ENCODE measurements at places on chromosomes 7 and 10.

GRCh38 chr7:34902182-34902581, 135.1 kb downstream of the DPY19L1 start:
- no peak for DNase-seq

DNA sequence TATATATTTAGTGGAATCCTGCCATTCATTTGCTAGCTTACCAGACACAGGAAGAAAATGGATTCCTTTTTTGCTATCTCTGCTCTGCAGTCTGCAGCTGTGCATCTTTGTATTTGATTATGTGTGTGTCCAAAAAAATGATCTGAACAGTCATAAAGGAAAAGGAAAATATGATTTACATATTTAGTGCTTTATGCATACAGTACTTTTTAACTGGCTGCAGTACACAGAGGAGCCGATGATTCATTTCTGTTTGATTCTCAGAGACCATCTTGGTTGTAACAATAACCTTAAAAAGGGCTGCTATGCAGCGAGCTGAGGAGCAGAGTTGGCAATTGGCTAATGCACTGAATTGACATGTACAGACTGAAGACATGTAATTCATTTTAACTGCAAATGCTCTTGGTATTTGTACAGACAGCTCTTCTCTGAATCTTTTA, 151.3 kb upstream of the FZD1 start:
- no peak for DNase-seq

DNA sequence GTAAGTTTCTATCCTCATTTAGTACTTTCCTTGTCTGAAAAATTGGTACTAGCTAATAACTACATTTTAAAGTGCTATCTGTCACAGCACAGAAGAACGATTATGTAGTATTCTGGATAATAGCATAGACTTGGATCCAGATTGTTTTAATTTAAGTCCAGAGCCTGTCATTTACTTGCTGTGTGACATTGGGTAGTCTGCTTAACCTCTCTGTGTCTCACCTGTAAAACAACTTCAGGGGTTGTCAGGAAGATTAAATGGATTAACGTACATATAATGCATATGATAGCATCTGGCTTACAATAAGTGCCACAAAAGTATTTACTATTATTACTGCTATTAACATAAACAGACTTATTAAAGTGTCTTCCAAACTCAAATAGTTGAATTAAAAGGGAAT, 1221.4 kb downstream of the GATA3 start:
- no peak for DNase-seq

GRCh38 chr10:78696791-78697395, 371.9 kb upstream of the ZMIZ1 start:
- DNase-seq: no peak

DNA sequence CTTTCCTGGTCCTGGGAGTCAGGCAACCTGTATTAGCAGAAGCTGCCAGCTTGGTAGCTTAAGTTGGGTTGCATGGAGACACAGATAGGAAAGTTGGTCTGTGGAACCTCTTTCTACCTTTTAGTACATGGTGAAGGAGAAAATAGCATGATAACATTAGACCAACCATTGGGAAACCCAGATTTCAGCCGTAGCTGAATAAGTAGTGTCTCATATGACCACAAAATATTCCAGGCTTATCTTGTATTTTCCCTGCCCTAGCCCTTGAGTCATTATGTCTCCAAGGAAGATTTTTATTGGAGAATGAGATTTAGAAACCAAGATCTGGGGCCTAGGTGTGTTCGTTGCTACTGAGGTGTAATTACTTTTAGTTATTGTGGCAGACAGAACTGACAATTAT, 67.2 kb downstream of the CCSER2 start:
- no peak for DNase-seq

GRCh38 chr7:140222814-140223213, 46.0 kb upstream of the KDM7A start:
- DNase-seq: no peak

- peak; percentile 18 for DNase-seq
These were observed 43.2 kb upstream of the TES start for GRCh38 chr7:116167177-116167576.

GRCh38 chr10:79239924-79240581, 107.2 kb upstream of the PPIF start:
- no peak for DNase-seq

GRCh38 chr10:99532687-99533495, at the start of gene NKX2-3:
NKX2-3 (plus strand) TSS chr10:99532942; CDS start chr10:99533132, 190 bp downstream.
- DNase-seq: peak; percentile 35

DNA sequence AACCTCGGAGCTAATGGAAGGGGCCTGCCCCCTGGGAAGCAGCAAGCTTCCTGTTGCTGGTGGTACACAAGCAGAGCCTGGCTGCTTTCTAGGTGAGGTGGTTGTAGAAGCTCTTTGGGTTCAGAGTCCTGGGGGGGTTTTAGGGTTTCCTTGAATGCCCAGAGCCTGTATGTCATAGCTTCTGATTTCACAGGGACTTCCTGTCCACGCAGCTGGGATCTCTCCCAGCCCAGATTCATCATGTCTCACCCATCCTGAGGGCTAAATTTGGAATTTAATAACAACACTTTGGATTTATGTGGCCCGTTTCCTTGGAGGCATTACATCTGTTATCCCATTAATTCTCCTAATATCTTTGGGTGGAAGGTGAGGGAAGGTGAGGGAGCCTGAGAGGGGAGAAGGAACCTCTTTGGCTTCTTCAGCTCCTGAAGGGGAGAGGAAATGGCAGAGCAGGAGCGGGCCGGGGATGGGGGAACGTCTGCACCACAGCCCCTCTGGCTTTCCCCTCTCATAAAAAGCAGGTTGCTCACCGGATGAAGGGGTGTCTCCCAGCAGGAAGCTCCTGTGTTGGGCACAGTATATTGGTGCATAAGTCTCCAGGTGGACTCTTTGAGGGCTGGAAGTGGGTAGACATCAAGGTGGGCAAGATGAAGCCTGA, 19.7 kb downstream of the RPS24 start:
- DNase-seq: no peak

- DNase-seq: no peak
These were observed 501.7 kb upstream of the POT1 start for GRCh38 chr7:125431349-125431748.

DNA sequence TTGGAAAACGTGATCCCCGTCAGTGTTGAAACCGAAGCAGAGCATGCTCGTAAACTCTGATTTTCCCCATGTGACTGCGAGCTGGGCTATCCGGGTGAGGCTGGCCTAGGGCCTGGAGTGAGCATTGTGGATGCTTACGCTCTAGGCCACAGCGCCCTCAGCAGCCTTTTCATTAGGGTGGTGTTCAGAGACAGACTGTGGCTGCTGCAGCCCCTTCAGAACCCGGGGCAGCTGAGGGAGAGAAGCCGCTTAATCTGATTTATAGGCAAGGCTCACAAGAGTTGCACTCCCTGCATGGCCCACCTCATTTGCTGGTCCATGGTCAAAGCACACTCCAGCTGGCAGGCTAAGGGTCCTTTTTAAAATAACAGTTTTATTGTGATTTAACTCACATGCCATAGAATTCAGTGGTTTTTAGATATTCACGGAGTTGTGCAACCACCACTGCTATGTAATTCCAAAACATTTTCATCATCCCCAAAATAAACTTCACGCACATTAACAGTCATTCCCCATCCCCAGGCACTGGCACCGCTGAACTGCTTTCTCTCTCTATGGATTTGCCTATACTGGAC, 72.5 kb downstream of the SYPL1 start:
- DNase-seq: no peak

DNA sequence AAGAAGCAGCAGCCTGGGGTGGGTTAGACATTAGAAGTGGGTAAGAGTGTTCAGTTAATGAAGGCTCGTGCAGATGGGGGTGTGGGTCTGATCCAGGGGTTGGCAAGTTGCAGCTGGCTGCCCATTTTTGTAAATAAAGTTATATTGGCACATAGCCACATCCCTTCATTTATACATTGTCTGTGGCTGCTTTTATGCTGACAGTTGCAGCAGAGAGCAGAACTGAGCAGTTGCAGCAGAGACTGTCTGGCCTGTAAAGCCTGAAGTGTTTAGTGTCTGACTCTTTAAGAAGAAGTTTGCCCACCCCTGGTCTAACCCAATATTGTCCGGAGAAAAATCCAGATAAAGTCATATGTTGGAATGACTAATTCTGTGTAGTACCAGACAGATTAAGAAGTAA, 38.1 kb downstream of the GLRX3 start:
- no peak for DNase-seq

DNA sequence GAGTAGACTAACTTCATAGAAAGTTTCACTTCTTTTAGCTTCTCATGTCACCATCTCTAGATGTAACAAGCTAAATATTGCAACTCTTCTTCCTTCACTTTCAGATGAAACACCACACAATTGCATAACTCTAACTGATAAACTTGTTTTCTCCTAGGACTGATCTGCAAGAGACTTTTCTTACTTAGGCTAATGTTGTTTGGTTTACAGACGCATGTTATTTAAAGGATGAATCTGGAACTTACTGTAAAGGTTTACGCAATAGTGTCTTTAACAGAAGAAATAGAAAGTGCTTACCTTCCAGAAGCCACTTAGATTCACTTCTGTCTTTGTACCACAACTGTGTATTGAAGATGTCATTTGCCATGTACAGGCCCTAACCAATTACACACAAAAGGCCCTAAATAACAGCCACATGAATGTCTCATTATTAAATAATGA, 22.1 kb upstream of the ZC3HAV1 start:
- DNase-seq: no peak

- no peak for DNase-seq
These were observed 333.4 kb upstream of the RNF32 start for GRCh38 chr7:156307193-156307592.

All from CD4-positive, alpha-beta T cell treated with Interleukin-10 for 1 hour (primary cell).